ENCODE measurements at places on chromosomes 3 and 15. TPM values are rescaled to one million over a fixed set of nuclear protein-coding genes. Genes with fewer than 3 reads are reported as not detected.

The SHC4 gene
- 1.1 TPM for total RNA-seq

The ROPN1B gene
- total RNA-seq: not detected

The PLSCR5 gene
- total RNA-seq: not detected

The AGTR1 gene
- 0.40 TPM for total RNA-seq

The CCDC12 gene
- total RNA-seq: 30.8 TPM

The ARIH2 gene
- total RNA-seq: 77.7 TPM

The CTDSPL gene
- total RNA-seq: 22.4 TPM

Measured in aortic smooth muscle cell (primary cell).